ENCODE measurements at places on chromosomes 5 and 9.

DNA sequence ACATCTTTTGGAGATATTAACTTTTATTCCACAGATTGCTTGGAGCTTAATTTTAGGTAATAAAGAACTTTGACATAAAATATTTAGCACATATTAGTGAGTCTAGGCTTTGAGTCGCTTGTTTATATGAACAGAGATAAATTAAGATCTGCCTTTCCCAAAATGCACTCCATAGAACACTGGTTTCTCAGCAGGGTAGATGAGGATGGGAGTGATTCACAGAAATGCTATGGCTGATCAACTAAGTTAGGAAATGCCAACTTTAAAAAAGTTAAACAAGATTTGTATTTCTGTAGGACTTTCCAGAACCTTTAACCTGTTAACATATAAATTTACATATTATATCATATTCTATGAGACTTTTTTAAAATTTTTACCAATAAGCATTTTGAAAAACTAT is 65.2 kb downstream of the STARD4 start:
- no peak for DNase-seq

- DNase-seq, result no peak
These were observed 6.2 kb upstream of the GSN start for GRCh38 chr9:121261755-121262154.

- DNase-seq, result peak; percentile 55
These were observed 28.3 kb upstream of the STOM start for GRCh38 chr9:121398374-121398773.

- no peak for DNase-seq
These were observed 125.9 kb upstream of the ANKRD55 start for GRCh38 chr5:56358703-56359681.

- DNase-seq, result no peak
These were observed 95.3 kb upstream of the SLC28A3 start for GRCh38 chr9:84435902-84436301.

DNA sequence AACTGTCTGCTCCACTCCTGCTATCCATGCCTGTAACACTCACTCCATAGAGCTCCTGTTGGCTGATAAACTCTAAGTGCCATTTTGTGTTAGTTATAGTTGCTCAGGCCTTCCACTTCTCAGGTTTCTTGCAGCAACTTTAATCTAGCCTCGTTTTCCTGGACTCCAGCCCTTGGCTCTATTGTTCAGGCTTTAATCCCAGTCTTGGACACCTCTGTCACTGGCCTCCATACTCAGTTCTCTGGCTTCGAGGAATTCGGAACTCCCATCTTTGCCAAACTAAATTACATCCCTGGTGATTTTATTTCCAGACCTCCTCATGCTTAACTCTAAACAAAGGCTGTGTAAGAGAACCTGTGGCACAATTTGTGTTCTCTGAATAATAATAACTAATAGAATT is 39.8 kb downstream of the EMB start:
- no peak for DNase-seq

DNA sequence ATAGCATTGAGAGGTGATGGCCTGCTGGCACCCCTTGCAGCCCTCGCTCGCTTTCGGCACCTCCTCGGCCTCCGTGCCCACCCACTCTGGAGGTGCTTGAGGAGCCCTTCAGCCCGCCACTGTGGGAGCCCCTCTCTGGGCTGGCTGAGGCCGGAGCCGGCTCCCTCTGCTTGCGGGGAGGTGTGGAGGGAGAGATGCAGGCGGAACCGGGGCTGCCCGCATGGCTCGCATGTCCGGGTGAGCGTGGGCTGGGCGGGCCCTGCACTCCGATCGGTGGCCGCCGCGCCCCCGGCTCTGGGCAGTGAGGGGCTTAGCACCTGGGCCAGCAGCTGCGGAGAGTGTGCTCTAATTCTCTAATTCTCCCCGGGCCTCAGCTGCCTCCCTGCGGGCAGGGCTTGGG is 101.1 kb downstream of the KIF4B start:
- no peak for DNase-seq

GRCh38 chr9:69759021-69759420 is 790 bp downstream of the PTAR1 start:
- DNase-seq, result no peak

GRCh38 chr5:113230711-113231652 is 203.8 kb downstream of the TSSK1B start:
- DNase-seq, result no peak

DNA sequence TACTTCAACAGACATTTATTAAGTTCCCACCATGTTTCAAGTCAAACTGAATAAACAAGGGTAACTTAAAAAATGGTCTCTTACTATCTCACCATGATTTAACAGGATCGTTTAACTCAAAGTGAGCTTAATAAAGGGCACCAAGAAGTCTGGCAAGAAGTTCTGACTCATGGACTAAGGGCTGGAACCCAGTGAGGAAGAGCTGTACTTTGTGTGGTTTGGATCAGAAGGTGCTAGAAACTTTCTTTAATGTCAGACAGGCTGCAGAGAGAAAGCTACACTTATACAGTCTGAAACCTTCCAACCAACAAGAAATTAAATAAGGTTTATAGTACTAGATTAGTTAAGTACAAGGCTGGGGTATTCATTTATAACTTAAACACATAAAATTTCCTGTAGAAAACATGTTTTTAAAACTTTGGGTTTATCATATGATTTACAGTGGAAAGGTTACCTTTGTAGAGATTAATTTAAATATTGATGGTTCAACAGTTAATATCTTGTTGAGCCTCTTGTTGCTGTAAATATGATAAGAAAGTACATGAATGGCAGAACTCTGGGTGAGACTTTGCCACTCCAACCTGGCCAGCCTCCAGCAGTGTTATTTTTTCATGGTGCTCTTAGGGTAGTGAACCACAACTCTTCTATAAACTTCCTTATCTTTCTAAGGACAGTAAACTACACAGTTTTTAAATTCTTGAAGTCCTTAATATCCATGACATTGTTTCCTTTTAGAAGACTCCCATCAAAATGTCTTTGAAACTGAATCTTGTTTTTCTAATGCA is 162.8 kb downstream of the MAN2A1 start:
- no peak for DNase-seq

DNA sequence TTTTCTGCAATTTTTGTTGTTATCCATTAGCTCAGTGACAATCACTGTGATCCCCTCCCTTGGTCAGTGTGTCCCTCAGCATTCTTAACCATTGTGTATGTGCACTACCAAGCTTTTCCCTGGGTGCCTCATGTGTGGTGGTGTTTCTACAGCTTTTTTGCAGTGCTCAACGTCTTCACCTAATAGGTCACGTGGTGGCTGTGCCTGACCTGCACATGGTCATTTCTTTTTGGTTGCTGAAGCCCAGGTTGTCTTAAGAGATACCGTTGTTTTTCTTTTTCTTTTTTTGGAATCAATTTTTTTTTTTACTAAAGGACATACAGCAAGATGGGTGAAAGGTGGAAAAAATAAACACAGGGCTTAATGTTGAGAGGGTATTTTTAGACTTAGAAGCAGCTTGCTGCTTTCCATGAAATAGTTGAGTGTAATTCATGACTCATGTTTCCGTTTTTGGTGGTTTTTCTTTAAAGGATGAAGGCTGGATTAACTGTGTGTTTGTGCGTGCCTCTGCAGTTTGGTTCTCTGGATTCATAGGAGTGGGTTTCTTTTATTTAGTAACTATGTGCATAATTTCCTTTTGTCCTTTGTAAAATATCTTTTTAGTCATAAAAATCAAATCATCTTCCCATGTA is 22.2 kb downstream of the SH3GL2 start:
- DNase-seq, result no peak
